ENCODE measurements at places on chromosomes 2 and 18.

DNA sequence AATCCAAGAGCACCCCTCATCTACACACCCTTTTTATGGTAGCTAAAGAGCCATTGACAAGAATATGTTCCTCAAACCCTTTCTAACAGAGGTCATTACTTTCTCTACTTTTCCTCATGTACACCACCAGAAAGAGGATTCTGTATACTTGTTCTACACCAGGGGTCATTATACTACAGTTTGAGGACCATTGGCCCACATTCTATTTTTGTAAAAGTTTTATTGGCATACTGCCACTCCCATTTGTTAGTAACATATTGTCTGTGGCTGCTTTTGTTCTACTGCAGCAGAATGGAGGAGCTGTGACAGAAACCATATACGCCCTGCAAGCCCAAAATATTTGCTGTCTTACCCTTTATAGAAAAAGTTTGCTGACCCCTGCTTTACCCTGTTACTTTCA, 14.3 kb downstream of the HTR2B start:
- peak; percentile 73 for DNase-seq

DNA sequence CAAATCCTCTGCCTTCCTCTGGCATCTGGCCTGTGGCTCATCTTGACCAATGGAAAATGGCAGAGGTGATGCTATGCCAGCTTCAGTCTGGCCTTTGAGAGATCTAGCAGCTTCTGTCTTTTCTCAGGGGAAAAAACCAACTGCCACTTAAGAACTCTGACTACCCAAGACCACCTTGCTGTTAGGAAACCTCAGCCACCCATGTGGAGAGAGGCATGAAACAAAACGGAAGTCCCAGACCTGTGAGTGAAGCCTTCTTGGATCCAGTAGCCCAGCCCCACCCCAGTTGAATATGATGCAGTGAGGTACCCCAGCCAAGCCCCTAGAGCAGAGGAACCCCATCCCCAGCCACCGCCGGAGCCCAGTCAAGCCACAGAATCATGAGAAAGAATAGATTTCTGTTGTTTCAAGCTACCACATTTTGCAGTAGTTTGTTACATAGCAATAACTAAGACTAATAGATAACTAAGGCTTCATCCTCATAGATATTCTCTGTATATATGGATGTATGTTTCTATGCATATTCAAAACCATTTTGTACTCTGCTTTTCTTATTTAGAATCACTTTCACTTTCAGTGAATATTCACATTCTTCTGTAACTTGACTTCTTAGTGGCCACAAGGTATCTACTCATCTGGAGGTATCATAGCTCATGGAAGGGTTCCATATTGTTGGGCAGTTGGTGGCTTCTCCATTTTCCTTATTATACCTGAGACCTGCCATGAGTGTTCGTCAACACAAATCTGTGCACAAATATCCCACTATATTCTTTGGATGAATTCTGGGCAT, 142.1 kb downstream of the FBXO15 start:
- no peak for DNase-seq

DNA sequence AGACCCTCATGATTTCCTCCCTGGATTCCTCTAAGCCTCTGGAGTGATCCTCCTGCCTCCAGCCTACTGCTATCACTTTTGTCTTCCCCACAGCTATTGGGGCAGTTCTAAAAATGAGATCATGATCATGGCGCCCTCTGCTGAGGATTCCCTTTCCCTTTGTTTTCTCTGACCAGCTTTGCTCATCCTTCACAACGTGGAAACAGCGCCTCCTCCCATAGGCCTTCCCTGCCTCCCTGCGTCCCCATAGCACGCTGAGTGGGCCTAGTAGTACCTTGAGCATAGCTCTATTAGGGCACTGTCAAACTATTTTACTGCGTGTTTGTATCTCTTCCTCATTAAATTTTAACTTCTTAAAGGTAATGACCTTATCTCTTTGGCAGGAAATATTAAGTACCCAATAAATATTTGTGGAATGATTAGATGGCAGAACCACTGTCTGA, 207.0 kb upstream of the FANCL start:
- DNase-seq: peak; percentile 77

DNA sequence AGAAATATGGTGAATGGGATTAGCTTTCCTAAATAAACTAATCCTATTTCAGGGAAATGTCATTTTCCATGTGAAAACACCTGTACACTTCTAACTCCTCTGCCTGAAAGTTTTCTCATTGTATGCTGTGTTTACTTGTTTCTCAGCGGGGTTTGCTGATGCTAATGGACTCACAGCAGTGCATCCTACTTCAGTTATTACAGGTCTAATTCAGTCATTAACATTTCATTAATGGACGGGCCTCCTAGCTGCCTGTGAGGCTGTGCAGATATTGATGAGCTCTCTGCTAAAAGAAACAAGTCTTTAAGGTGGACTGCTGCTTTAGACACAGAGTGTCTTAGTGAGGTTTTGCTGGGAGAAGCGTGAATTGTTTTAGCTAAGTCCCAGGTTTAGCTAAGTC, 1342.0 kb upstream of the ZEB2 start:
- no peak for DNase-seq

GRCh38 chr2:111710085-111710484, 173.9 kb downstream of the ANAPC1 start:
- no peak for DNase-seq

- peak; percentile 61 for DNase-seq
Measured at GRCh38 chr2:175233135-175233719, 51.7 kb upstream of the ATP5MC3 start.

DNA sequence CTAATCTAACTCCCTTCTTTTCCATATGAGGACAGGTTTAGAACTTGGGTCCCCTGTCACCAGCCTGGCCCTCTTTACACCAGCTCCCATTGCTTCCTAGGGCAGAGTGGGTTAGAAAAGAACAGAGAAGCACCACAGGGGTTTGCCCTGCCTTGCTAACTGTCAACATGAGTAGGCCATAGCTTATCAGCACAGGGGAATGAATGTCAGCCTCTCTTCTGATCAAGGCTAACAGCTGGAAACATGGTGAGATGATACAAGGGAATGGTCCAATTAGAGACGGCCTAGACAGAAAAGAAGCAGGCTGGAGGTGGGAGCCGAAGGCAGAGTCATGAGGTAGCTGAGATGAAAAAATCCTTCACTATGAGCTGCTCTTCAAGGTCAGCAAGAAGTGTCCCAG, 189.4 kb upstream of the ACAA2 start:
- no peak for DNase-seq

DNA sequence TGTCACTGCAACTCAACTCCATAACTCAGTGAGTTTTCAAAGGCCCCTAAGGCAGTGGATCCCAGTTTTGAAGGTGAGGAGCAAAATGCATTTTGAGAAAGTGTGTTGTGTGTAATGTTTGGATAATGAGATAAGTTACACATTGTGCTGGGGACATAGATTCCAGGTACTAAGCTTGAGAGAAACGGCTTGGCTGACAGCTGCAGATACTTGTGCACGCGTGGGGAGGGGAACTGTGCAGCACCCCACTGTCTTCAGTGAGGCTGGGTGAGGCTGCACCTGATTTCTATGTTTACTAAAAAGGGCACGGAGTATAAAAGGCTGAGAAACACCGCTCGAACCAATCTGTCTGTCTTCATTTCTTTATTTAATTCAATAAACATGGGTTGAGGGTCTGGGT, 254.0 kb upstream of the COPS8 start:
- no peak for DNase-seq

GRCh38 chr2:129903586-129904425, 75.7 kb upstream of the RAB6C start:
- no peak for DNase-seq

GRCh38 chr18:2420367-2420766, 150.9 kb downstream of the METTL4 start:
- DNase-seq: no peak

DNA sequence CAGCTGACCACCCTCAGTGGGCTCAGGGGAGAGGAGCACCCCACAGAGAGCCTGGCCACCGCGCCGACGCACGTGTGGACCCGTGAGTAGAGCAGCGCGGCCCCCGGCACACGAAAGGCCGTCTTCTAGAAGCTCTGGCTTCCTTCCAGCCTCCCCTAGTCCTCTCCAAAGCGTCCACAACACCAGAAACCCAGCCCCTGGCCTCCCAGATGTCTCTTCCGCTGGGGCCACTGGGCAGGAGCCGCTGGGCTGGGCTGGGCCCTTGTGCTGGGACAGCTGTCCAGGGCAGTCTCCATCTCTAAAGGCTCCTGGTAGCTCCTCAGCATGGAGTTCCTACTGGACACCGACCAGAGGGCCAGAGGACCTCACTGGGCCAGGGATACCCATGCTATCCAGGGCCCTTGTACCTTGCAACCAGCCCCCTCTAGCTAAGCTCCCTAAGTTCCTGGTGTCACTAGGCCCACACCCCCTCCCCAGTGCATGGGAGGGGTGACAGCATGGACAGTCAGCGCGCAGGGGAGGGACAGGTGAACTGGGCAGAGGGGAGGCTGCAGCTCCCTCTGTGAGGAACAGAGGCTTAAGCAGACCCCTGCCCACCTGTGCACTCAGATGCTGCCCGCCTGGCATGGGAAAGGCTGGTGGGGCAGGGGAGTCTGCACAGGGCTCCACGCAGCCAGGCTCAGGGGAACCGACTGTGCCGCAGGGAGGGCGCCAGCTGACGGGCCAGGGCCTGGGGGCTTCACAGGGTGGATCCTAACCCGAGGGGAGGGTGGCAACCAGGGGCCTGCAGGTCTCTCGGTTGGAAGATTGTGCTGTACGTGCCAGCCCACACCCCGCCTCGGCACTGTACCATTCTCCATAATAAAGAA, 32.9 kb downstream of the MTERF4 start:
- no peak for DNase-seq
